Activated naive CD8-positive, alpha-beta T cell treated with anti-CD3 and anti-CD28 coated beads, Interleukin-2, amount 10 ng/mL, durations not matched to agents 7 days and 5 days (primary cell): ENCODE measurements at places on chromosomes 2 and 18. TPM values are rescaled to one million over a fixed set of nuclear protein-coding genes. Genes with fewer than 3 reads are reported as not detected.

DNA sequence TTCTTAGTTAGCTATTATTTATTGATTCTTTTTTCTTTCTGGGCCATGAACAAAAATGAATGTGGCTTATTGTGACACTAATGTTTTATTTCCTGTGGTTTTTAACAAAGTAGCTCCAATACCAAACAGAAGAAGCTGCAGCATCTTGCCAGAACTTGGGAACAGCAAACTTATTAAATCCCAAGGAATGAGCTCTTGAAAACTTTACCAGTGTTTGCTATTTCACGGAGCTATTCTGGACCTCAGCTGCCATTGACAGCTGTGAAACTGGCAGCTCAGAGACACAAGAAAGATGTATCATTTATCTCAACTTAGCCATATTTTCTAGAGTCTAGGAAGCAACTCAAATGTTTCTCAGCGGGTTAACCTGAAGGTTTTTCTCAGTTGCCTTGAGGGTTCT lies 91.0 kb upstream of the NEUROD1 start:
- DNase-seq, result no peak

DNA sequence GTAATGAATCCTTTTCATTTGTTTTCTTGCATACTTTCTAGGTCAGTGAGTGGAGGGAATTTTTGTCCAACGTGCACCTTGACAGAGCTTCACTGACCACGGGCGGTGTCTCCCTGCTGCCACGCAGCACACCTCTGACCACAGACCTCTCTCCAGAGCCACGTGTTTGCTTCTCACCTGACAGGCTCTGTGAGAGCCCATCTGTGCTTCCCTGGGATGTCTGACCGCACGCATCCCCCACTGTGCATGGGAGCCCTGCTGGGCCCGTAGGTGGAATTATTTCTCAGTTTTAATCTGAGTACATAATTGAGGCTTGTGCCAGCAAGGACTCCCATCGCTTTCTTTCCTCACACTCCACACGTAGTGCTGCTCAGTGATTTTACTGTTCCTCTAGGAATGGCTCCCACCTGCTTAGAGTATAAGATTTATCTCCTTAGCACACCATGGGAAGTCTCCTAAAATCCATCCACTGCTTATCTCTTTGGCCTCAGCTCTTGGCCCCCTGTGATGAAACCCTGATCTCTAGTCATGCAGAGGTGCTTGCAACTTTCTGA lies 482.6 kb downstream of the TSN start:
- no peak for DNase-seq

- DNase-seq, result no peak
These were observed 844.3 kb downstream of the MBD2 start for GRCh38 chr18:53380063-53380639.

GRCh38 chr2:38875227-38875575 lies 533 bp downstream of the DHX57 start:
- DNase-seq, result no peak

The IL36RN gene
- total RNA-seq, result not detected
